ENCODE measurements at places on chromosomes 16 and 17.

DNA sequence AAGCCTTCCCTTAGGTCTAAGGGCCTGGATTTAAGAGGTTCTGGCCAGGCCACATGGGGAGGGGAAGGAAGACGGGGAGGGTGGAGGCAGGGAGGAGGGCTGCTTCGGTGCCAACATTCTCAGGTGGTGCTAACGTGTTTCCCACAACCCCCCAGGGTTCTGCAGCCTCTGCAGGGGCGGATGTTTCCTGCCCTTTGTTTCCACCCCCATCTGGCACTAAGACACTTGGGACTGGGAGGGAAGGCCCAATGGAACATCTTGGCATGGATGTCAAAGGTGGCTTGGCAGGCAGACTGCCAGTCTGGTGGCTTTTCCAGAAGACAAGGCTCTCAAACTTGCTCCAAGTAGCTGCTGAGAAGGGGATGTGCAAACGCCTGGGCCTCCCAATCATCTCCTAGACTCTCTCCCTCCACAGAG lies 12.7 kb downstream of the HIC1 start:
- DNase-seq, result no peak

- no peak for DNase-seq
Observed at GRCh38 chr17:16052486-16052885, 52.9 kb downstream of the TTC19 start.

GRCh38 chr16:79162977-79163376 lies 437.6 kb downstream of the MAF start:
- no peak for DNase-seq

GRCh38 chr16:17635183-17635582 lies 164.4 kb upstream of the XYLT1 start:
- no peak for DNase-seq

GRCh38 chr17:51269991-51270390 lies 9.6 kb downstream of the UTP18 start:
- no peak for DNase-seq

- no peak for DNase-seq
Observed at GRCh38 chr17:27615121-27615520, 15.9 kb upstream of the LGALS9 start.

GRCh38 chr16:74591876-74592650 lies 14.9 kb downstream of the GLG1 start:
- no peak for DNase-seq

GRCh38 chr17:48720266-48721008 lies 1.9 kb downstream of the PRAC1 start:
- no peak for DNase-seq

DNA sequence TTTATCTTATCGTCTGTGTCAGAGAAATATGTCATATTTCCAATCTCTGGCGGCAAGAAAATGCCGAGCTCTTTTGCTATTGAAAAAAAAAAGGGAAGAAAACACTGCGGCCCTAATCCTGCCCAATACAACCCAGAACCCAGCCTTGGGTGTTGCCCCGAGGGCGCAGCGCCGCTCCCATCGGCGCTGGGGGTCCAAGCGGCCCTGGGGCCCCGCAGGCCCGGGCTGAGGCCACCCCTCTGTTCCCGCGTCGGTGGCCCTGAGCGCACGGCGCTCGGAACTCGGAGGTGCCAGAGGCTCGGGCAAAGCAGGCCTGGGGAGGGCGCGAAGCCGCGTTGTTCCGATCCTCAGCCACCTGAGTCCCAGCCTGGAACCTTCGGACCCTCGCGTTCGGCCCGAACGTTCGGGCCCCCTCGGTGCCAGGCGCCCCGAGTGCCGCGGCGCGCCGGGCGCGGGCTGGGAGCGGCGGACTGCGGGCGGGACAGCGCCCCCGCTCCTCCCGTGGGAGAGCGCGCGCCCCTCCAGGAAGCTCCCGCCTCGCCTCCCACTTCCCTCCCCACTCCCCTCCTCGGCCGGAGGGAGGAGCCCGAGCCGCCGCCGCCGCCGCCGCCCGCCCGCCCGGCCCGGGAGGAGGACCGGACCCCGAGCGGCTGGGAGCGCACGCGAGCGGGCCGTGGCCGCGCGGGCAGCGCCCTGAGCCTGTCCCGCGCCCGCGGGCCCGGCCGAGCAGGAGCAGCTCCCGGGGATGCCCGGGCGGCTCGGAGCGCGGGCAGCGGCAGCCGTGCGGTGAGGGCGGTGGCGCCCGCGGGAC lies at the start of gene CPNE2:
Gene CPNE2 (plus strand): TSS at position 609 of the 811 bp plus-strand sequence. CDS start 18,160 bp downstream, outside the sequence.
- DNase-seq, result peak; percentile 56

DNA sequence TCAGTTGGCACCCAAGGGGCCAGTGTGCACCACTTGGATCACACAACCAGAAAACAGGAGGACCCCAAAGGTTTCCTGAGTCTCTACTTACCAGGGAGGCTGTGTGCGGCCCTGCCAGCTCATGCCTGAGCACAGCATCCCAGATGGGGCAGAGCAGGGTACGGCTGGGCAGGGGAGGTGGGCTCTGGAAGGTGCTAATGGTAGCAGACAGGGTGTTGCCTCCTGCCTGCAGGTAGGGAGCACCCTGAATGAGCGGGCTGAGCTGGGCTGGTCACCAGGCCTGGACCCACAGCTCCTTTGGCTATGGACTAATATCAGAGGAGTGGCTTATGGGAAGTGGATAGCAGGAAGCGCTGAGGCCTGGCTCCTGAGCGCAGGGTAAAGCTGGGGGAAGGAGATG lies 14.6 kb downstream of the RECQL5 start:
- DNase-seq, result no peak

- DNase-seq, result no peak
Observed at GRCh38 chr17:39212195-39212810, 12.2 kb downstream of the RPL19 start.

GRCh38 chr17:28173031-28173561 lies 130.6 kb downstream of the NLK start:
- DNase-seq, result no peak

DNA sequence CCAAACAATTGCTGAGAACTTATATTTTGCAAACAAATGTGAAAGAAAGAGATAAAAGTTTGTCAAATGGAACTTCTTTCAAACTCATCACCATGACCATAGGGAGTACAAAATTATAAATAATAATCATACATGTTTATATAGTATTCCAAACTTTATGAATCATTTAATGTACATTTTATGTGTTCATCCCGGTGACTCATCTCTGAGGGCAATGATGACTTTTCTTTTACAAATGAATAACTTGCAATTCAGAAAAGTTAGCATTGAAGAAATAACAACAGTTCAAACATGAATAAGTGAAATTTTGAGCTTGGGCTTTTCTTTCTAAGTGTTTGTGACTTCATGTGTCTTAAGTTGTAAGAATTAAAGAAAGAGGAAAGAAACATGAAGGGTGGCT lies 66.3 kb upstream of the CDH8 start:
- no peak for DNase-seq

- DNase-seq, result no peak
Observed at GRCh38 chr17:30824002-30824355, 513 bp downstream of the CRLF3 start.

GRCh38 chr16:79355600-79356358 lies 244.8 kb downstream of the MAF start:
- no peak for DNase-seq

DNA sequence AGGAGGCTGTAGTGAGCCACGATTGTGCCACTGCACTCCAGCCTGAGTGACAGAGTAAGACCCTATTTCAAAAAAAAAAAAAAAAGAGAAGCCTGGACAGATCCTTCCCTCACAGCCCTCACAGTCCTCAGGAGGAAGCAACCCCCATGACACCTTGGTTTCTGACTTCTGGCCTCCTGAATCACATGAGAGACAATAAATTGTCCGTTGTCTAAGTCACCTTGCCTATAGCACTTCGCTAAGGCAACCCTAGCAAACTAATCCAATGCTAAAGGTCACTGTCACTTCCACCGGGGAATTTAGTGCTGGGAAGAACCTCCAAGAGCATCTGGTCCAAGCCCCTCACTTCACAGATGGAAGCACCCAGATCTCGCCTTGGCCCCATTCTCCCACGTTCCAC lies 18.9 kb upstream of the SLC39A11 start:
- no peak for DNase-seq

GRCh38 chr16:17481736-17482135 lies 11.0 kb upstream of the XYLT1 start:
- no peak for DNase-seq

DNA sequence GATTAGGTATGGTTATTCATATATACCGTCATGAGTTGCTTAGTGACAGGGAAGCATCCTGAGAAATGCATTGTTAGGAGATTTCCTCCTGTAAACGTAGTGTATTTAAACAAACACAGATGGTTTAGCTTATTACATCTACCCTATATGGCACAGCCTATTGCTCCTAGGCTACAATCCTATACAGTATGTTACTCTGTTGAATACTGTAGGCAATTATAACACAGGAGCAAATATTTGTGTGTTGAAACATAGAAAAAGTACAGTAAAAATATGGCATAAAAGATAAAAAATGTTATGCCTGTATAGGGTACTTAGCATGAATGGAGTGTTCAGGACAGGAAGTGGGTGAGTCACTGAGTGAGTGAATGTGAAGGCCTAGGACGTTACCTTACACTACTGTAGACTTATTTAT lies 157.7 kb downstream of the CDH11 start:
- no peak for DNase-seq

GRCh38 chr16:81319221-81319912 lies 4.6 kb downstream of the GAN start:
- DNase-seq, result no peak

GRCh38 chr17:49338883-49339282 lies 23.2 kb downstream of the ZNF652 start:
- no peak for DNase-seq

DNA sequence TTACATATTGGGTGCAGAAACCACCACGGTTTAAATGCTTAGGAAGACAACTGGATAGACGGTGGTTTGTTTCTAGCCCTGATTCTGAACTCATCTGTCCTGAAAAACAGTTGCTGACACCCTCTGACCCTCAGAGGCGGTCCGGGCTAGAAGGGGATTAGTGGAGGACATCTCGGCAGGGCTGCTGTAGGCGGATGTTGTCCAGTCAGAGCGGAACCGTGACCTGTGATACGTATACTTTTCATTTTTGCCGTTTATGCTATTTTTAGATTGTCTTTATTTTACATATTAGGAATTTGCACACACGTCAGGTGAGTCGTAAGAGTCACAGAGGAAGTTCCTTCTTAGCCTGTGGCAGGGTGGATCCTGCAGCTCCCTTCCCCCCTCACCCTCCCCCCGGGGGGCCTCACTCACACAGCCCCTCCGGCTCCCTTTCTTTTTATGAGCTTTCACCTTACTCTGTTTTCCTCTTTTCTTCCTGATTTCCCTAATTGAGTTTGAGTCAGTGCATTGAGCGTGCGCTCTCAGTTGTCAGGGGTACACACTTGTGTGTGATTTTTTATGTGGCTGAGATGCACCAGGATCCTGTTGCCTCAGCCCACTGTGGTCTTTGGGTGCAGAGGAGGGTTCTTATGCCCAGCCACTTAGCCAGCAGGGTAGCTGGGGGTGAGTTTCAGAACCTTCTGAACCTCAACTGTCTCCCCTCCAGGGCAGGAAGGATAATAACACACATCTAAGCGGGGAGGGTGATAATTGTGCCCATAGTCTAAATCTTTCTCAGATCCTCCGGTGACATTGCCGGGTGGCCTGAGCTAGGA lies 211.1 kb upstream of the CHMP6 start:
- DNase-seq, result no peak

GRCh38 chr17:45771271-45771959 lies 12.7 kb upstream of the CRHR1 start:
- DNase-seq, result no peak

DNA sequence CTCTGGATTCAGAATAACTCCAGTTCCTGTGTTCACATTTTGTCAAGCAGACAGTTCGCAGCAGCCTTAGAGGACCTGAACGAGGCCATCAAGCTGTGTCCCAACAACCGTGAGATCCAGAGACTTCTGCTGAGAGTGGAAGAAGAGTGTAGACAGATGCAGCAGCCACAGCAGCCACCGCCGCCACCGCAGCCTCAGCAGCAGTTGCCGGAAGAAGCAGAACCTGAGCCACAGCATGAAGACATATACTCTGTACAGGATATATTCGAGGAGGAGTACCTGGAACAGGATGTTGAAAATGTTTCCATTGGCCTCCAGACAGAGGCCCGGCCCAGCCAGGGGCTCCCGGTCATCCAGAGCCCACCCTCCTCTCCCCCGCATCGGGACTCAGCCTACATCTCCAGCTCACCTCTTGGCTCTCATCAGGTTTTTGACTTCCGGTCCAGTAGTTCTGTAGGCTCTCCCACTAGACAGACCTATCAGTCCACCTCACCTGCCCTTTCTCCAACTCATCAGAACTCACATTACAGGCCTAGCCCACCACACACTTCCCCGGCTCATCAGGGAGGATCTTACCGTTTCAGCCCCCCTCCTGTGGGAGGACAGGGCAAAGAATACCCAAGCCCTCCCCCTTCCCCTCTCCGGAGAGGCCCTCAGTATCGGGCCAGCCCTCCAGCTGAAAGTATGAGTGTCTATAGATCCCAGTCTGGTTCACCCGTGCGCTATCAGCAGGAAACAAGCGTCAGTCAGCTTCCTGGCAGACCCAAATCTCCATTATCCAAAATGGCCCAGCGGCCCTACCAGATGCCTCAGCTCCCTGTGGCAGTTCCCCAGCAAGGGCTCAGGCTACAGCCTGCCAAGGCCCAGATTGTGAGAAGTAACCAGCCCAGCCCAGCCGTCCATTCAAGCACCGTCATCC lies 25.9 kb downstream of the CYB561 start:
- peak; percentile 38 for DNase-seq

DNA sequence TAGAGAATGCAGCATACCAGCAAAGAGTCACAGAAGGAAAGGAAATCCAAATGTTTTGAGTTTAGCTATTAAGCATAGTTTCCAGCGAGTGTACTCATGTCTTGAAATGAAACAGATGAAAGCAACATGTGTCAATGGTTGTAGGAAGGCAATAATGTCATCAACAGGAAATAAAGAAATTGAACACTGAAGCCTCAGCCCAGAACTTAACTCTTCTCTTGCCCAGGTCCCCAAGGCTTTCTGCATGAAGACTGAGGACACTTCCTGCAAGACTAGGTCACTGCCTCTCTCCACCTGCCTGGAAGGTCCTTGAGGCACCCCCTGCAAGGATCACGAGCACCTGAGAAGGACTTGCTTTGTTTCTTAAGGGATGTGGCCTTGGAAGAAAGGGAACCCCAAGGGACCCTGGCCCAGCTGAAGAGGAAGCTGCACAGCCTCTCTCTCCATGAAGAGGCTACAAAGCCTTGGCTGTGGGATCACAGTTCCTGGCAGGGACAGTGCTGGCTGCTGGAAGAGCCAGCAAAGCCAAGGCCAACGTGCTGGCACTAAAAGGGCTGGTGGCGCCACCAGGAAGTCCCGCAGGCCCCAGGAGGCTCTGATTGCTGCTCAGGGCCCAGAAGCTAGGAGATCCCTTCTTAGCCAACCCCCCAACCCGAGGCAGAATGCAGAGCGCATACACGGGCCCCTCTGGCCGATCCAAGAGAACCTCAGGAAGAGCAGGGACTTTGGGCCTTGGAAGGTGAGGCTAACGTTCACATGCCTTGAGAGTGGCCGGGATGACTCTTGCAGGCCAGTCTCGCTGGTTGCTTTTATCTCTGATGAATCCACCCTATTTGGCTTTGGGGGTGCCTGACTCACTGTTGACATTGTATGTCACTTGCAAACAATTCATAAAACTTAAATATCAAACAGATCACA lies 23.4 kb upstream of the AXIN2 start:
- no peak for DNase-seq

- no peak for DNase-seq
Observed at GRCh38 chr16:57562669-57563486, 20.4 kb downstream of the ADGRG5 start.

- DNase-seq, result no peak
Observed at GRCh38 chr16:1982013-1982433, 754 bp upstream of the NOXO1 start.
